Omental fat pad (tissue), 4 donors: ENCODE measurements at places on chromosomes 1 and 21. TPM values are rescaled to one million over a fixed set of nuclear protein-coding genes. Genes with fewer than 3 reads are reported as not detected.

- no peak for DNase-seq
Observed at GRCh38 chr21:26939601-26940111, 27.2 kb downstream of the ADAMTS5 start.

The GPR25 gene
- not detected for total RNA-seq

DNA sequence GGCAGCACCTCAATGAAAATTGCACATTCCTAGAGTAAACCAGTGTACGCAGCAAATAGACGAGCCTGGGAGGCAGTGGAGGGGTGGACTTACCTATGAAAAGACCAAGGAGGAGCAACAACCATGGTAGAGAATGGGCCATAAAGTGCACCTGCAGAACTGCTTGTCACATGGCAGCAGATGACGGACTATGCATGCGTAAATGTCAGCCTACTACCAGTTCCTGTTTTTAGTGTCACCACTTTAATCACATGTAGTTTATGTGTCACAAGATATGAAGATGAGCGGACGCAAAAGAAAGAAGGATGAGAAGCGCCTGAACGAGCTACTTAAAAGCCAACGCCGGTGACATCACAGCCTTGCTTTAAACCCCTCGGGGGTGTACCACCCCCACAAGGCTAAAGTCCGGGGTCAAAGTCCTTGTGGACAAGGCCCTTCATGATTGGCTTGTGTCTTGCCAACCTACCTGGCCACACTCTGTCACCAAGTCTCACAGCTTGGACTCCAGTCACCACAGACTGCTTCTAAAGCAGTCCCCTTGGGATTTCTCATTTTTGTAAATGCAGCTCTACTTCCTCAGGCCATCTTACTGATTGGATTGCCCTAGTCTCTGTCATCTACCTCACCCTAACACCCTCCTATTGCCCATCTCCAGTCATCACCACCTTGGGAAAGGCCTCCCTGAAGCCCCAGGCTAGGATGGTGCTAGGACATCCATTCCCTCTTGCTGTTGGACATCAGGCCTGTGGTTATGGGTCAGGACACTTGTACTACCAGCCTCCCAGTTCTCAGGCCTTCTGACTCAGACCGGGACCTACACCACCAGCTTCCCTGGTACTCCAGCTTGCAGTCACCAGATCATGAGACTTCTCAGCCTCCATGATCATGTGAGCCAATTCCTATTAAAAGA is 6.0 kb upstream of the LY9 start:
- no peak for DNase-seq

The C1orf167 gene
- 0.72 TPM for total RNA-seq

GRCh38 chr1:6800745-6801144 is 15.5 kb downstream of the CAMTA1 start:
- DNase-seq = no peak

- no peak for DNase-seq
Observed at GRCh38 chr1:157842939-157843338, 1.3 kb upstream of the CD5L start.
